ENCODE measurements at places on chromosomes 2 and 18.

DNA sequence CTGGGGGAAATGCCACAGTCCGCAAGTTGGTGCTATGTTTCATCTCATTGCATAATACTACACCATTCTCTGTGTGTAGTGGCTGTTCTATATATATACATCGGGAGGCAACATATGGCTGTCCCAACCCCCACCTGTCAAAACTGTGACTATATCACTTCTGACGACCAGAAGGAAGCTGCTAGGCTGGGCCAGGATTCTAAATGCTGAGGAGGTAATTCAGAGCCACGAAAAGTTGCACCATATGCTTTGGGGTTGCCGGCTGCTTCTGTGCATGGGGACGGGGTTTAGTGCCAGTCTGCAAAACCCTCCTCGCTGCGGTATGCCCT lies 117.3 kb downstream of the MSH2 start:
- DNase-seq = no peak

GRCh38 chr18:44681076-44681970 lies 635 bp downstream of the SETBP1 start:
- DNase-seq = no peak

GRCh38 chr2:85843543-85843942 lies 45.2 kb downstream of the ST3GAL5 start:
- peak; percentile 37 for DNase-seq

DNA sequence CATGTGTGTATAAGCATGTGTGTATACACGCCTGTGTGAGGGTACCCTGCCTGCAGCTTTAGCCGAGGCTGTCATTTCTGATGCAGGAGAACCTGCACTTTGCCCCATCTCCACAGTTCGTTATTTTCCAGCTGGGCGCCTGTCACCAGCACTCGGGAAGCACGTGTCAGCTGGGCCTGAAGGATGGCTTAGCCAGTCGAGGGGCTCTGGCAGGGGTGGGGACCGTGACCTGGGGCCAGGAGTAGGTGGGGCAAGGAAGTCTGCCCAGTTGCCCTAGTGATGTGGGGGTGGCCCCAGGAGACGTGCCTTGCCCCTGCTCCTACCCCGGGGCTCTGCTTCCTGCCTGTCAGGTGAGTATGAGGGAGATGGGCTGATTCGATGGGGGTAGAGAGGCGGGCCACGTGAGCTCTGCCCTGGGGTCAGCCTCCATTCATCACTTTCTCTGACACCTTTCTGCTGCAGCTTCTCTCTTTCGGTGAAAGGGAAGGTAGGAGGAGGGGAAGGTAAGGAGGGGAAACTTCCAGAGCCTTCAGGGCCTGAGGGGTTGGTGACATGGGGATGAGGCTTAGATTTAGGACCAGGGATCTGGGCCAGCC lies 130.6 kb upstream of the SKOR2 start:
- DNase-seq = no peak

DNA sequence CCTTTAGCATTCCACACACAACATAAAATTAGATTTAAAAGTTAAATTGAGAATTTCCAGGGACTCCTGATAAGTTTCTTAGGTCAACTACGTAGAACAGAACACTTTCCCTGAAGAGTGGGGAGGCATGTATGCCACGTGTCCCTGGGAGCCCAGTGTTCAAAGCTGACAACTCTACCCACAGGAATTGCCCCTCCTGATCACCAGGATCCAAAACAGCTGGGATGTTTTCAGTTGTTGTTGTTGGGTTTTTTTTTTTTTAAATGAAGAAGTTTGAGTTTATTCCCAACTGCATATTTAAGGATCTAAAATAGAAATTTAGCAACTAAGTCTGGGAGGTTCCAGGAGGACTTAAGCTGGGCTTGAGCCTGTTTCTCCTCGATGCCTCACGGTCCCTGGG lies 100.5 kb downstream of the TPGS2 start:
- no peak for DNase-seq

GRCh38 chr2:70011335-70011734 lies 49.9 kb upstream of the ASPRV1 start:
- no peak for DNase-seq

GRCh38 chr2:229653531-229653930 lies 60.8 kb downstream of the DNER start:
- no peak for DNase-seq

- DNase-seq = no peak
Measured at GRCh38 chr2:237865623-237866041, 6.2 kb downstream of the RAMP1 start.
